Stimulated activated CD4-positive, alpha-beta T cell treated with anti-CD3 and anti-CD28 coated beads, Interleukin-1b, Interleukin-23, amount 100 ng/mL, for 48 hours (primary cell): ENCODE measurements at places on chromosomes 16 and 17.

GRCh38 chr16:31869511-31870201 is 4.0 kb upstream of the ZNF267 start:
- DNase-seq: peak; percentile 83

- no peak for DNase-seq
These were observed 45.1 kb downstream of the IRX3 start for GRCh38 chr16:54241525-54241924.

- no peak for DNase-seq
These were observed 290.2 kb upstream of the IRX3 start for GRCh38 chr16:54576785-54577184.

GRCh38 chr16:84339311-84339710 is 29.0 kb upstream of the ATP2C2 start:
- no peak for DNase-seq

GRCh38 chr17:36198831-36199465 is 2.4 kb upstream of the CCL3L1 start:
- no peak for DNase-seq

- no peak for DNase-seq
These were observed 706 bp downstream of the HLF start for GRCh38 chr17:55265311-55266021.

GRCh38 chr17:77959926-77960521 is 1.5 kb downstream of the TNRC6C start:
- peak; percentile 27 for DNase-seq

DNA sequence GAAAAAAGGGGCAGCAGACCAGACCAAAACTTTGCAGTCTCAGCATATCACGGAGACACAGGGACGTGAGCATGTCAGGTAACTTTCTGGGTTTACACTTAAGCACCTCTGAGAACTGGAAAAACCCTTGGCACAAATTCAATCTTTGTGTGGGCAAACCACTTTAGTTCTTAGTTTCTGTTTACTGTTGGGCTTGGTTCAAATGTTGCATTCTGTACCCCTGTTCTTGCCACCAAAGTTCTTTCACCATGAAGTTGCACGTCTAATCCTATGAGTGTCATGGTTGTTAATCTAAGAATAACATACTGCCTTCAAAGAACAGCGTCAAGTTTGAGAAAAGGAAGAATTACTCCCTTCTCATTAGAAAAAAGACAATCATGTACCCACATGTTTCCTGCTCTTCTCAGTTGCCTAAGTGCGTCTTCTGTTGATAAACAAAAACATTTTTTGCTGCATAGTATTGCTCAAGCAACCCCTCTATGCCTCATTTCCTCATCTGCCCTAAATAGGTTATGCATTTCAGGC is 11.6 kb downstream of the KRT33A start:
- DNase-seq: no peak

DNA sequence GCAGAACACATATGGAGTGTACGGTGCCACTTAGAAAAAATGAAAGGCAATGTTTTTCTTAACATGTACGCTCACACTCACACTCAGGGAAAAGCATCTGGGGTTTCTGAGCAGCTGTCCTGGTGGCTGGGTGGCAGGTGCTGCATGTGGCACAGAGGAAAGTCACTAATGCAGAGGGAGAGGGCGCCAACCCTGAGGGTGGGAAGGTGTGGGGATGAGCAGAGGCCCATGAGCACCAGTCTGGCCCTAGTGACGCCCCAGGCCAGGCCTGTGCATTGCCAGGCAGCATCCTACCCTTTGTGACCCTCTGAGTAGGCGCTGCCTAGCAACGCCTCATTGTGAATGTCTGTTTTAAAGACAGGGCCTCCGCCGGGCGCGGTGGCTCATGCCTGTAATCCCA is 19.1 kb upstream of the LCMT1 start:
- no peak for DNase-seq
